Esophagus mucosa (tissue), 1 donor: ENCODE measurements at places on chromosomes 4 and X. TPM values are rescaled to one million over a fixed set of nuclear protein-coding genes. Genes with fewer than 3 reads are reported as not detected.

Gene RLIM
- 21.6 TPM for total RNA-seq

Gene IL9R
- 0.44 TPM for total RNA-seq

Gene PALLD
- total RNA-seq: 70.1 TPM

Gene ADRA2C
- total RNA-seq: 0.60 TPM

Gene HS6ST2
- total RNA-seq: 8.5 TPM

Gene ATP2B3
- not detected for total RNA-seq

Gene PFKFB1
- total RNA-seq: 0.36 TPM

Gene DOCK11
- 9.3 TPM for total RNA-seq

Gene MAGEA9B
- not detected for total RNA-seq

Gene SPATA18
- 11.9 TPM for total RNA-seq

Gene KLF8
- 23.2 TPM for total RNA-seq

- no peak for ATAC-seq
Measured at GRCh38 chr4:89242216-89242615, 65.4 kb downstream of the GPRIN3 start.

DNA sequence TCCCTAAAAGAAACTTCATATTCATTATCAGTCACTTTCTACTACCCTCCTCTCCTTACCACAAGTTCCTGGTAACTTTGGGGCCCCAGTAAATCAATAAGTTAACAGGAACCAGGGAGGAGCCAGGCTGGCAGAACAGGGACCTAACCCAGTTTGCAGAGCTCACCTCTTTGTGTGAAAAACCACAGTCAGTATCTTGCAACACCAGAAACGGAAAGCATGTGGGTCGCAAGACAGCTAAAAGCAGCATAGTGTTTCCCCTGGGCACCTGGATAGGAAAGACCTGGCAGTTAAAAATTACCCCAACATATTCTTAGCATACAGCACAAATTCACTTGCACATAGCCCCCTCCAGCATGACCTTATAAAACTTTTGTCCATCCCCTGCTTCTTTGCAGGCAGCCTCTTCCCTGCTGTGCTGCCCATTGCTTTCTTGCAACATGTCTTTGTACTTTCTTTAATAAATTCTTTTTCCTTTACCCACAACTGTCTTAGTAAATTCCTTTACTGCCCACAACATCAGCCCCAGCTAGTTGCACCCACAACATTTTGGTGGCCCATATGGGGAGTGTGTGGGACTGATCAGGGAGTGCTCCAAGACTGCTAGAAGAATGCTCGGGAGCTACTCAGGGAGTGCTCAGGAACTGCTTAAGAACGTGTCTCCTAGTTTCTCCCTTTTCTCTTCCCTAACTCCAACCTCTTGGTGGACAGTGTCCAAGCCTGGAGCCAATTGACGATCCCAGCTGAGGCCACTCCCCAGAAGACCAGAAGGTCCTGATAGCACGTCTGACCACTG, 83.4 kb downstream of the MSN start:
- no peak for ATAC-seq

DNA sequence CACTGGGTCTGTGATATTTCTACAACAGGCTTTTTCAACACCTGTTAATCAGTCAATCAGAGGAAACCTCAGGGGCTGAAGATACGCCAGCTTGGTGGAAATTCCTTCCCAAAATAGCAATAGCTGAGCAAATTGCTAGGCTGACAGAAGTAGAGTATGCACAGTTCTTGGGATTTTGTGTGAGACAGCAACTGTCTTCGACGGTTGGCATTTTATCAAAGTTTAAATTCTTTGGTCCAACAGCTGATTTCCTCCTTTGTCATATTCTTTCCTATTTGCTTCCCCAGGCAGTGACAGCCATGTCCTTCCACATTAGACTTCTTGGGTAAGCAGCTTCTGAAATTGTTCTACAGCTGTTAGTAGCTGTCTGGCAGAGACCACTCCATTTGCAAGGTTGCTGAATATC, 8.0 kb upstream of the PALLD start:
- no peak for ATAC-seq

DNA sequence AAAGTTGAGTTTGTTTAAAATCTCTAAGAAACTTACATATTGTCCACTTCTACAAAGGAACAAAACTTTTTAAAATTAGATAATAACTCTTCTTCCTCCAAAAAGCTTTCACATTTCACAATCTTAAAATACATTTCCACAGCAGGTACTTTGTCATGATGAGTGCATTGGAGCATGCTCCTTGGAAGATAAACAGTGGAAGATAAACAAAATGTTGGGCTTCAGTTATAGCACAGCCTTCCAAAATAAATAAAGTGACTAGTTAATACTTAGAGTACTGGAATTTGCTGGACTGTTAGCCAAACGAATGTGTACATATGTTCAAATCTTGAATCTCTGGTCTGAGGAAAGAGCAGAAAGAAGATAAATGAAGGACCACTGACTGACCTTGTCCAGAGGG, 54.9 kb upstream of the PDE5A start:
- no peak for ATAC-seq

DNA sequence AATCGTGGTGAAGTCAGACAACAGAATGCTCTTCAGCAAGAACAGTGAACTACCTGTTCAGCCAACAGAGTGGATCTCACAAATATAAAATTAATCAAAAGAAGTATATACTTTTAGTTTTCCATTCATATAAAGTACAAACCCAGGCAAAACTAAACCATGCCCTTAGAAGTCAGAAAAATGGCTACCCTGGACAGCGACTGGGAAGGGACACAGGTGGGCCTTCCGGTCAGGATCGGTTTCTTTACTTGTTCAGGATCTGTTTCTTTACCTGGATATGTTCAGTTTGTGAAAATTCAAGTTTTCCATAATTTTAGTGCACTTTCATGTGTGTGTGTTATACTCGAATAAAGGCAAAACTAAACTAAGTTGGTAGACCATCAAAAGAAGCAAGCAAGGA, 12.4 kb upstream of the GPR173 start:
- ATAC-seq: no peak

DNA sequence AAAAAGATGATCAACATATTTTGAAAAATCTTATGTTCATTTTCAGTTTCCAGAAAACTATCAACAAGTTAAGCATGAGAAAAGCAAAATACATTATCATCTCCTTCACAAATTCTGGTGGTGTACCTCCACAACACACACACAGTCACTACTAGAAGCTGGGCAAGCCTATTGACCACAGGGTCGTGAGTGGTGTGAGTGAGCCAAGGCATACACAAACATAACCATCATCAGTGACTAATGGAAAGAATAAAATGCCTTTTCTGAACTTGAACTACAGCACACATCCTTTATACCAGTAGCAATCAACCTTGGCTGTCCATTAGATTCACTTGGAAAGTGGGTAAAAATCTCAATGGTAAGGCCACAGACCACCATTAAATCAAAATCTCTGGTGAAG, 180.2 kb downstream of the FAM47B start:
- no peak for ATAC-seq

GRCh38 chr4:37727635-37728034, 41.5 kb upstream of the RELL1 start:
- no peak for ATAC-seq

DNA sequence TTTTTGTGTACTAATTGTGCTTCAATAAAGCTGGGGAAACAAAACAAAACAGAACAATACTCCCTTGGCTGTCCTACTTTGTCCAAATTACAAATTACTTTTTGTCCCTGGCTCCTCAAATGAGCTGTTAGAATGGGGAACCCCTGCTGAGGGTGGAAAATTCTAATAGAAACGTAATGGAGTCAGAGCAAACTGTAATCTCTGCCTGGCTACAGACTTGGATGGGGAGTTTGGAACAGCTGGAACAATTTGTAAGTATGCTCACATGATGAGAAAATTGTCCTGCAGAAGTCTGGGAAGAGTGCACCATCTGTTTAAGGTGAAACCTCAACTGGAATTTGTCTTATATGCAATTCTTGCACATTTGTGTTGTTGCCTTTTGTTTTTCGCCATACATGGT, 364.4 kb upstream of the CLNK start:
- no peak for ATAC-seq

DNA sequence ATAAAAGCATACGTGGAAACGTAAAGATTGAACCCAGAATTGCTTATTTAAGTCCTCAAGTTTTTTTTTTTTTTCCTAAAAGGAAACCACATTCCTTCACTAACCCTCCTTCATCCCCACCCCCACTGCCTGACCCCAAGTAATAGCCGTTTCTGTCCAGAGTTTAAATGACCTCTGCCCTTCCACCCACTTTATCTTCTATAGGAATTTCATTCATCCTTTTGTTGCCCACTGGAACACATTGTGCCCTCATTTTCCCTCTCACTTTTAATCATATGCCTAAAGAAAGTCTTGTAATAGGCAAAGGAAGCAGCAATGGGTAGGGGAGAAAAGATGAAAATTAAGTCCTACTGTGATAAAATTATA, 62.7 kb downstream of the SH3RF1 start:
- ATAC-seq: no peak

DNA sequence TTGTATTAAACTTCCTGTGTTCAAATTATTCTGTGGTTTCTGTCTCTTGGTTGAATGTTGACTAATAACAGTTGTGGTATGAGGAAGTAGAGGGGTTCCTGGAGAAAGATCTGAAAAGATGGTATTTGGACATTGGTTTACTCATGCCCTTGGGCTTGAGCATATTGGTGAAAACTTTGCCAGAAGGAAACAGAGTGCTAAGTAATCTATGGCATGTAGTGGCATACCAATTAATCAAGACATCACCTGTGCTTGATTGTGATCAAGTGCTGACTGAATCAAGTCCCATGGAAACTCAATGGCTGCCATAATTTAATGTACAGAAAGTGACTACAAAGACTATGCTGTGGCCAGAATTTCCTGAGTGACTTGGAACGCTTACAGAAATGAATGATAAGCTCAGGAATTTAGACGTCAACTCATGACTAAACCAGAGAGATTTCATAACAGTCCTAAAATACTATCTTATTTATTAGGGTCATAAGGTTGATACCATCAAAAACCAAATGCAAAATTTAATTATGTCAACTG, 2062.9 kb downstream of the ARAP2 start:
- ATAC-seq: no peak

GRCh38 chr4:75490155-75490554, 24.0 kb downstream of the RCHY1 start:
- no peak for ATAC-seq

GRCh38 chr4:115562506-115562905, 449.1 kb upstream of the NDST4 start:
- no peak for ATAC-seq

DNA sequence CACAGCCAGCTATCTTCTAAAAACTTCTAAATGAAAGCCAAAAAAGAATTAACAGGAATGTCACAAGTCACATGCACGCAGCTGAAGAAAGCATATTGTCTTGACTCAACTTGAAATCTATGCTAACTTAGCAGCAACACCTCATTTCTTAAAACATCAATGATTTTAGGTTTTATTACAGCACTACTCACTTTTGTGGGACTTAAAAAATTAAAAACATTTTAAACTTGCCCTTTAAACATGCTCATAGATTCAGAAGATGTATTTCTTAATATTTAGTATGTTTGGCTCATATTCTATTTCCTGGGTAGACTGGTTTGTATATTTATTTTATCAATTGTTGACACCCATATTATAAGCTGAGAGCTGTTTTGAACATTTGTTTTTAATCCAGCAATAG, 279.4 kb downstream of the NKX6-1 start:
- no peak for ATAC-seq

DNA sequence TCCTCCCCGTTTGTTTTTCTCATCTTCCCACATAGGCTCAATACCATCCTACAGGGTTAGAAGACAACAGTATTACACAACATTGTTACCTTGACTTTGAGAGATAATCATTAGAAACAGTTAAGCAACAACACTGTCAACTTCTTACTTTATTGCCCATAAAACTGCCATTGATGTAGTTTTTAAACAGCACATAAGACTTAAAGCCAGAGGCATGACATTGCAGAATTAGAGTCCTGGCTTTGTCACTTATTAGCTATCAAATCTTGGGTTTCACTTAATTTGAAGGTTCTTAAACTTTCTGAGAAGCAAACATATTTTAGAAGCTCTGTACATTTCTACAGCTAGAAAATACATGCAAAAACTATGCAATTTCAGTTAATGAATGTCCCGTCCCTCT, 41.8 kb downstream of the EIF4E start:
- ATAC-seq: no peak

DNA sequence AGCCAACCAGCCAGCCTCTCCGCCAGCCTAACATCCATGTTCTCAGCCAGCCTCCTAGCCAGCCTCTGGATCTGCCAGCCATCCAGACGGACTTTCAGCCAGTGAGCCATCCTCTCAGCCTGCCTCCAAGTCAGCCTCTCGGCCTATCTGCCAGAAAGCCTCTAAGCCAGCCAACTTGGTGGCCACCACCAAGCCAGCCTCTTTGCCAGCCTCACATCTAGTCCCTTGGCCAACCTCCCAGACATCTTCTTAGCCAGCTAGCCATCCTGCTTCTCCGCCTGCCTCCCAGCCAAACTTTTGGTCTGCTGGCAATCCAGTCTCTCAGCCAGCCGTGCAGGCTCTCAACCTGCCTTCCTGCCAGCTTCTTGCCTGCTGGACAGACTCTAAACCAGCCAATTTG, 16.4 kb upstream of the ARAP2 start:
- ATAC-seq: no peak

- ATAC-seq: no peak
Measured at GRCh38 chrX:3598709-3599108, 114.7 kb downstream of the PRKX start.

DNA sequence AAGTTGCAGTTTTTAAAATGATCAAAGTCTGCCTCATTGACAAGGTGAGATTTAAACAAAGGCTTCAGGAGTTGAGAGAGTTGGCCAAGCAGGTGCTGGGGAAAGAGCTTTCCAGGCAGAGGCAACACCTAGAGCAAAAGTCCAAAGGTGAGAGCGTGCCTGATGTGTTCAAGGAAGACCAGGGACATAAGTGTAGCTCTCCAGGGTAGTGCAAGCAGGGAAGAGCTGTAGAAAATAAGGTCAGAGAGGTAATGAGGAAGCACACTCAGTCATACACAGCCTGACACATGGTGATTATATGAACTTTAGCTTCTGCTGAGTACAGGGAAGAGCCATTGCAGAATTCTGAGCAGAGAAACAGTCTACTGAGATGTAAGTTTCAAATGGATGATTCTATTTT, 265.0 kb upstream of the NWD2 start:
- ATAC-seq: no peak

DNA sequence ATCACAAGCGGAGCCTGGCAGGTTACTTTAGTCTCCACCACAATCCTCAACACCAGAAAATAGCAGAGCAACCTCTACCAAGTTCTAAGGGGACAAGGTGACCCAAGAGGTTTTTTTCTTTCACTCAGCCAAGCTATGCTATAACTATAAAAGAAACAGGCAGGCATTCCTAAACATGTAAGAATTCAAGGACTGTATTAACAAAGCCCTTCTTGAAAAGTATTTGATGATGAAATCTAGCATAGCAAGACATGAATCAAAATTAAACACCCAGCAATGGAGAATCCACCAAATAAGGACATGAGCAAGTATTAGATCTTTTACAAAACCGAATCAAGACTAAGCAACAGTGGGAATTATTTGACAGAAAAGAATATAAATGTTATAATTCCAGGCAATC, 25.7 kb upstream of the C1QTNF7 start:
- no peak for ATAC-seq
